ENCODE measurements at places on chromosomes 2 and 18.

GRCh38 chr2:175009917-175010621 lies 4.9 kb upstream of the CHN1 start:
- DNase-seq = no peak

GRCh38 chr2:176085861-176086771 lies 2.4 kb upstream of the EVX2 start:
- DNase-seq = no peak

- no peak for DNase-seq
Observed at GRCh38 chr2:46264447-46264846, 32.8 kb upstream of the EPAS1 start.

GRCh38 chr2:128726236-128726635 lies 407.6 kb upstream of the HS6ST1 start:
- DNase-seq = no peak

- DNase-seq = no peak
Observed at GRCh38 chr2:37865640-37866039, 59.4 kb upstream of the RMDN2 start.

DNA sequence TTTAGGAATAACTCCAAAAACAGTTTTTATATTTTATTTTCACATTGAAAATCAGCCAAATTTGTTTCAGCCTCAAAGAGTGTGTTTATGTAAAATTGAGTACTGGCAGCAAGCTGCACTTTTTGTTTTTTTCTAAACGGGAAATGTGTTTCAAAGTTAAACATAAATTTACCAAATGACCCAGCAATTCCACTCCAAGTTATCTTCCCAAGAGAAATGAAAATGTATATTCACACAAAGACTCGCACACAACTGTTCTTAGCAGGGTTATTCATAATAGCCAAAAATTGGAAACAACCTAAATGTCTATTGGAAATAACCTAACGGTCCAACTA lies 9.3 kb downstream of the ALPK2 start:
- DNase-seq = no peak

GRCh38 chr18:21277578-21277977 lies 35.5 kb downstream of the GREB1L start:
- no peak for DNase-seq

GRCh38 chr2:33336036-33336625 lies 140.3 kb upstream of the RASGRP3 start:
- peak; percentile 71 for DNase-seq

GRCh38 chr2:217283460-217283859 lies 423.6 kb upstream of the TNP1 start:
- DNase-seq = no peak

GRCh38 chr18:57910817-57911216 lies 107.7 kb upstream of the ATP8B1 start:
- no peak for DNase-seq

DNA sequence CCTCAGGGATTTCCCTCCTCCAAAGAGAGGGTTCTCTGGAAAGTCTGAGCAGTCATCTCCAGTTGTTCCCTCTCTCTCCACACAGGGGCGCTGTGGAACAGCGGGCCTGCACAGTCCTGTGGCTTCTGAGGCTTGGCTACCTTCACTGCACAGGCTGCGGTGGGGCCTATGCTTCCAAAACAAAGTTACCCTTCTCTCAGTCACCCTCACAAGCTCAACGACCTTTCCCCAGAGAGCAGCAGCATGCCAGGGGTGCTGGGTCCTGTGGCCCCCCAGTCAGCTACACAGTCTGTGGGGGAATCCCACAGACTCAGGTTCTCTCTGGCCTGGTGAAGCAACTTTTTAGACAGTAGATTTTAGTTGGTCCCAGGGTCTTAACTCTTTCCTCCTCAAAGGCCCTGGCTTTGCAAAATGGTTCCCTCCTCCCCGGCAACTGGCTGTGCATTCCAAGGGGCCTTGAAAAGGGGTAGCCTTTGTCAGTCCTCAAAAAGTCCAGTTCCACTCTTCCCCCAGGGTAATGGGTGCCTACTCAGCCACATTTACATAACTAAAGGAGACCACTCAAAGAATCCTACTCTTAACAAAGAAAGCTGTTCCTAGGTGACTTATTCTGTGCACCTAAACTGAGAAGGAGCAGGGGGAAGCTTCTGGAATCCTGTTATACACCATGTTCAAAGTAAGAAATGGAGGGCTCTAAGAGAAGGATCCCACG lies 14.9 kb downstream of the B3GNT7 start:
- DNase-seq = no peak

- DNase-seq = no peak
Observed at GRCh38 chr2:240936106-240936505, 30.0 kb downstream of the CROCC2 start.

GRCh38 chr18:8856769-8857393 lies 151.5 kb downstream of the MTCL1 start:
- no peak for DNase-seq

DNA sequence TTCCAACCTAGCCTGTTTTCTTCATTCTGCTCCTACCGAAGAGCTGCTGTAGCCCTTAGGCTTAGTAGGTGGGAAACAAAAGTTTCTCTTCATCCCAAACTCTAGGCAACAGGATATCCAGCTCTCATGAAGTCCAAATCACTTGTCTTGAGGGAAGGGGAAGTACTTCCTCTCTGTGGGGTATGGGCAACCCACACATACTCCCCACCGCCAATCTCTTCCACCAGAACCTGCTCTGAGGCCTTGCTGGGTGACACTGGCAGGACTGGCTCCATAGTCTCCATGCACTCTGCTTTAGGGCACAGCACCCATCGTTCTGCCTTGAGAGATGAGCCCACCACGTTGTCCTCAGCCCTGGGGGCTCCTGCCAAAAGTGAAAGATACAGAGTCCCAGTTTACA lies 173.0 kb downstream of the NCK2 start:
- no peak for DNase-seq

- no peak for DNase-seq
Observed at GRCh38 chr2:241968417-241968816, 98.9 kb downstream of the RTP5 start.

- DNase-seq = no peak
Observed at GRCh38 chr2:231514951-231515297, 15.3 kb downstream of the NMUR1 start.

DNA sequence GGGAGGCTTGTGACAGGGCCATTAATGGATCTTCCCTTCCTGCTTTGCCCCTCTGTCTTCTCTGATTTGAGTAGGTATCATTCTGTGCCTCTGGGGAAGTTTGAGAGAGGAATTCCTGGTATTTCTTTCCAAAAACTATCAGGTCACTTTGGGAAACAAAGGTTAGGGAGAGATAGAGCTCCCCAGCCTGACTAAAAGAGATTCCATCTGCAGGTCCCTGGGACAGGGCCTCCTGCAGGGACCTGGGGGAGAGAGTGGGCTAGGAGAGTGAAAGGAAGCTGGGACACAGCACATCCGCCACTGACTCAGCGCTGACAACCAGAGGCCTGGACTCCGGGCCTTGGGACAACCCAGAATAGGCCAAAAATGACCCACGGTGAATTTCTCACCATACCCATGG lies 6.4 kb downstream of the GALNT14 start:
- DNase-seq = no peak

- no peak for DNase-seq
Observed at GRCh38 chr2:238081150-238081549, 19.0 kb upstream of the ESPNL start.

DNA sequence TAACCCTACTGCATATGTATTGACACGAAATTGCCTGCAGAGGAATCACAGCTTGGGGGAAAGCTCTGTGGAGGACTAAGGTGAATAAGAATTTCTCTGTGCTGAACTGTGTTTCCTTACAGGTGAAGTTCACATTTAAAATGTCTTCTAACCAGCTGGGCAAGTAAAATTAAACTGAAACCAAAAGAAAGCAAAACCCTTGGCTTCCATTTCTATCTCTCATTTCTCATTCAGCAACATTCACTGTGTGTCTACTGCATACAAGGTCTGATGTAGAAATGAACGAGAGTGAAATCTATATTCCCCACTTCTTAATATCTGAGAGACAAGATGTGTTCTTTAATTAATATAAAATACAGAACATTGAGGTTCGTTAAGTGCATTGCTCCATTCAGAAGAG lies 397.3 kb downstream of the SOX11 start:
- no peak for DNase-seq

DNA sequence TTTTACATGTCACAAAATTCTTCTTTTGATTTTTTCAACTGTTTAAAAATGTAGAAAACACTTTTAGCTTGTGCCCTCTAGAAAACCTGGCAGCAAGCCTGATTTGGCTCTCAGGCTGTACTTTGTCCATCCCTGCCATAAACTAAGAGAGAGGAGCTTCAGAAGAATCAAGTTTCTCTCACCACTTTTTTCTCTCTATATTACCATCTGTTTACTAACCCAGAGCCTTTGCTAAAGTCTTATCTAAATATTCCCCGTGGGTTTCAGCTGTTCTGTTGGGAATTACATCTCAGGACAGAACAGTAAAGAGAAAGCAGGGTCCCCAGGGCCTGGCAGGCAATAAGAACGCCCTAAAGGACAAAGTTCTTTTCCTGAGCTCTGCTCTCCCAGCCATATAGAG lies 409.1 kb upstream of the CRIM1 start:
- DNase-seq = no peak

DNA sequence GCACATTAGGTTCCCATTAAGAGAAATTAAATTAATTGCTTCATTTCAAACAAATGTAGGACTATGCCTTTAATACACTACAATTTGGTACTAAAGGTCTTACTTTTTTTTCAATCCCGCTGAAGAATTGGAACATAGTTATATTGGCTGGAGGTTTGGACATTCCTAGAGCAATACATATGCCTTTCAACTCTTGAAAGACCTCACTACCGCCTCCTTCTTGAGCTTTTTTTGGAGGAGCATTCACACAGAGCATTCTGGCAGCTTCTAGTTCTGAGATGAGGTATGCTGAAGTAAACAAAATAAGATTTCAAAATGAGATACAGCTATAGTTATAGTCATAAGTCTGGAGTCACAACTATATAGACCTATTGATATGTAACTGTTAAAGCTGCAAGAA lies 10.9 kb downstream of the FAM98A start:
- no peak for DNase-seq

GRCh38 chr2:235934059-235934773 lies 234.0 kb downstream of the GBX2 start:
- no peak for DNase-seq

- no peak for DNase-seq
Observed at GRCh38 chr2:71830497-71831192, 317.0 kb downstream of the CYP26B1 start.

DNA sequence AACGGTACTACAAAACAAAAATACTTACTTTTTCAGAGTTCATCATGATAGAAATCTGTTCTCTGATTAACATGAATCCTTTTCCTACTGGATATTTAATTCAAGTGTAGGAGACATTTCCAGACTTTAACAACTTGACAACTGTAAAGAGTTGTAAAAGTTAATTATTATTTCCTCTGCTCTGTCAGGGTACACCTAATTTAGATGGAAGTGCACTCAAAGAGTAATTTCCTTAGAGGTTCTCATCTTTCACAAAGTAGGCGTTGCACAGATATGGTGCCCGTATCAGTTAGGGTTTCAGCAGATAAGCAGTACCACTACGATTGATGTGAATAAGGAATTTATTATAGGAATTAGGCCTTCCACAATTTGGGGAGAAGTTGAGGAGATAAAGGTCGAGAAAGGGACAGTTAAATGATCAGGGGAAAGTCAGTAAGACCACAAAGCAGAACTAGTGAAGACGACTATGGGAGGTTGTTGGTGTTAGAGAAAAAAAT lies 16.2 kb upstream of the PDE11A start:
- DNase-seq = no peak

Data from AML-193 (cell line).